ENCODE measurements at places on chromosomes 2 and 18.

- DNase-seq: no peak
Observed at GRCh38 chr2:207768866-207769596, 675 bp downstream of the FZD5 start.

- no peak for DNase-seq
Observed at GRCh38 chr2:100818606-100819369, 1.2 kb upstream of the NPAS2 start.

DNA sequence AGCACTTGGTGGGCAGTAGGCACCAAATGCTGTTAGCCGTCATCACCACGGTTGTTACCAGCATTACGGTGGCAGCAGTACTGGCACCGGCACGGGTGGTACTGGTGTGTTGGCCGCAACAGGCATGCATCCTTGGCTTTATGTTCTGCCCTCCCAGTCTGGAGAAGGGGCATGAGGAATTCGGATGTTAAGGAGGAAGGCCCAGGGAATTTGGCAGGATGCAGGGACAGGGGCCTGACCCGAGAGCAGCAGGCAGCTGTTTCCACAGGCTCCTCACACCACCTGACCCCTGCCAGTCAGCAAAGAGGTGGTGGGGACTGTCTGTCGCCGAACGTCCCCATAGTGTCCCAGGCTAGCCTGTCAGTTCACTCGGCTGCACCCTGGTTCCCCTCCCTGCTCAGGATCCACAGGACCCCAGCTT lies 79.0 kb downstream of the EDAR start:
- DNase-seq: no peak

DNA sequence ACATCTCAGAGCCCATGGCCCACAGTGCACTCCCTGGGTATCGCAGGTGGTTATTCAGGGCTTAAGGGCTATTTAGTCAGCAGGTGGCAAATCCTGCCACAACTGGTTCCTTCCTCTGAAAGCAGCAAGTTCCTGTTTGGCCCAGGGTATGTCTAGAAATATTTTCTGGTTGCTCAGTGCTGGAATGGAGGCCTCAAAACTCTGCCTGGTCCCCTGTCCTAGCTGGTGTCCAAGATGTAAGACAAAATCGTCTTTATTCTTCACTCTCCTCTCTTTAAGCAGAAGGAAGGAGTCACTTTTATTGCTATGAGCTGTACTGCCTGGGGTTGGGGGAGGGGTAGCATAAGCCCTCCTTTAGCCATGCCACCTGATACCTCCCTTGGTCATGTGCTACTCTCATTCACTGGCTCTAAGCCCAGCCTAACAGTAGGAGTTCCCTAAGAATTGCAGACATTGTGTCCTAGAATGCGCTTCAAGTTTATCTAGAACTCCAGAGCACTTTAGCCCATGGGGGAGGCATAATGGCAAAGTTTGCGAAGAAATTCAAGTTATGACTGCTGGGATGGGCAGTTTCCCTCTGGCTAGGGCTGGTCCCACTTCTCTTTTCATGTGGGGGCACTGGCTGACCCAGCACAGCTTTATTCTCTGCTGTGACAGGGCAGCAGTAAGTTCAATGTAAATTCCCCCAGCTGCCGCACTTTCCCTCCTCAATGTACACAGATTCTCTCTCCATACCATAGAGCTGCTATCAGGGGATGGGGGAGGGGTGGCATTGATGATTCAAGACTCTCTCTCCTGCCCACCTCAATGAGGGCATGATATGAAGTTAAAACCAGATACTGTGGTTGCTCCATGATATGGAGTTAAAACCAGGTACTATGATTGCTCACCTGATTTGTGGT lies 27.1 kb upstream of the CWC22 start:
- no peak for DNase-seq

- no peak for DNase-seq
Observed at GRCh38 chr18:70036168-70036567, 88.5 kb upstream of the CD226 start.

Data from glomerular endothelial cell (primary cell).